Fibroblast of skin of abdomen (primary cell): ENCODE measurements at places on chromosomes 6 and 20.

GRCh38 chr6:62570372-62570771 is 284.3 kb upstream of the KHDRBS2 start:
- DNase-seq = no peak

GRCh38 chr20:56537997-56538396 is 5.0 kb downstream of the FAM209B start:
- DNase-seq = no peak

DNA sequence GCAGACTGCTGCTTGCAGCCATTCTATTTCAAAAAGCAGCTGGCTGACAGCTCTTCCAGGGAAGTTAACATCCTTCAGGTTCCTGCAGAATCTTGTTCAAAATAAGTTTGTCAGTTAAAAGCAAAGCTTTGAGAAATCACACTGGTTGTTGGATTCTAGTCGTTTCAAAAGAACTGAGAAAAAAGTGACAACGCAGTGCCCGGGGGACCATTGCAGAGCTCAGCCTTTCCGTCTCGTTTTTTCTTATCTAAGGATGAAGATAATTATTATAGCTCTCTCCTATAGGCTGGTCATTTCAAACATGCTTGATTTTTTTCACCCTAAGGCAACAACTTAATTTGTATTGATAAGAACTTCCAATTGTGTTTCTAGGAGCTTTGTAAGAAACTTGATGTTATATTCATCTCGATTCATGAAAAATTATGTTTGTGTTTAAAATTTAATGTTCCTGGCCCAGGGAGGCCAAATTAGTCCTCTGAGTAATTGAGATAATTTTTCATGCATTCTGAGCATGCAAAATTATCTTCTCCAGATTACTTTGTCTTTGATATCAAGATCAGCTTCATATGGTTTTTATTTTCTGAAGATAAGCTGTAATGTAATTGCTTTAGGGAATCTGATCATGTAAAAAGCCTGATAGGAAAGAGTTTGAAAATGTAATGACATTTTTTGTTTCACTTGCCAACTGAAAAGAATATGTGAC is 58.4 kb downstream of the SNAP25 start:
- DNase-seq = no peak

- peak; percentile 24 for DNase-seq
Measured at GRCh38 chr6:73513496-73513854, 7.4 kb downstream of the EEF1A1 start.

DNA sequence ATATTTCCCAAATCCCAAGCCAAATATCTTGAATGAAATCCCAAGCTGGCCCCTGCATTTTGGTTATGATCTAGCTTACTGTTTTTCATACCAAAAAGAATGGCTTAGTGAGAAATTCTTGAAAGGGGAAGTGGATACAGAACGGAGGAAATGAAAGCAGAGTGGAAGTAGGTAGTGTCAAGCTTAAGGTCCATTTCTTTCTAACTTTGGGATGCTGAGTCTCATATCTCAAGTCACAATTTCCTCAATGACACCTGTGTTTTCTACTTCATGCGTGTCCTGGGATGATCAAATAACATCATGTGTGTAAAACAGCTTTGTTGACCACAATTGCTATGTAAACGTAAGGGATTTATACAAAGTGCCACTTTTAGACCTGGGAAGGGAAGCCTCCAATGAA is 238.8 kb upstream of the SLC35B3 start:
- DNase-seq = no peak

DNA sequence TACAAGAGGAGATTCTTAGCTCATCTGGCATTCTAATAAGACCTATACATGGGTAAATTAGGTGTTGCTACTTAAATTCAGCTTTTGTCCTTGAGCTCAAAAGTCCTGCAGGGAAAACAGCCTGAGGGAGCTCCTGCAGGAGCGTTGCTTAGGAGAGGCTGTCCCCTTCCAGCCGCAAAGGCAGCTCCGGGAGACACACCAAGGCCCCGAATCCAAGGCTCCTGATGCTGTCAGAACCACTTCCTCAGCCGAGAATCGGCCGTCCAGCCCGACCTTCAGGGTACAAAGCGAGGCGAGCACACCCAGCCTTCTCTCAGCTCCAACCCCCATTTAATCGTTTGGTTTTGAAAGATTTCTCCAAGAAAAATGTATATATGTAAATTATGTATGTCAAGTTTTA is 87.0 kb downstream of the DACT2 start:
- DNase-seq = no peak

- peak; percentile 43 for DNase-seq
Measured at GRCh38 chr20:26218301-26218700, 521.6 kb upstream of the ZNF337 start.

- DNase-seq = no peak
Measured at GRCh38 chr6:89525786-89526562, 93.0 kb downstream of the ANKRD6 start.

DNA sequence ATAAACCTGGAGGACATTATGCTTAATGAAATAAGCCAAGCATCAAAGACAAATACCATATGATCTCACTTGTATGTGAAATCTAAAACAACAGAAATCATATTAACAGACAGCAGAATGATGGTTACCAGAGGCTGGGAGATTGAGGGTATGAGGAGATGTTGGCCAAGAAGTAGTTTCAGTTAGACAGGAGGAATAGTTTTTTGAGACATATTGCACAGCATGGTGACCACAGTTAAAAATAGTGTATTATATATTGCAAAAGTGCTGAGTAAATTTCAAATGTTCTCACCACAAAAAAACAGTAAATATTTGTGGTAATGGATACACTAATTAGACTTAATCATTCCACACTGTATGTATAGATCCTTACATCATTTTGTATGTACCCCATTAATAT is 1.8 kb downstream of the GABRR1 start:
- DNase-seq = no peak

DNA sequence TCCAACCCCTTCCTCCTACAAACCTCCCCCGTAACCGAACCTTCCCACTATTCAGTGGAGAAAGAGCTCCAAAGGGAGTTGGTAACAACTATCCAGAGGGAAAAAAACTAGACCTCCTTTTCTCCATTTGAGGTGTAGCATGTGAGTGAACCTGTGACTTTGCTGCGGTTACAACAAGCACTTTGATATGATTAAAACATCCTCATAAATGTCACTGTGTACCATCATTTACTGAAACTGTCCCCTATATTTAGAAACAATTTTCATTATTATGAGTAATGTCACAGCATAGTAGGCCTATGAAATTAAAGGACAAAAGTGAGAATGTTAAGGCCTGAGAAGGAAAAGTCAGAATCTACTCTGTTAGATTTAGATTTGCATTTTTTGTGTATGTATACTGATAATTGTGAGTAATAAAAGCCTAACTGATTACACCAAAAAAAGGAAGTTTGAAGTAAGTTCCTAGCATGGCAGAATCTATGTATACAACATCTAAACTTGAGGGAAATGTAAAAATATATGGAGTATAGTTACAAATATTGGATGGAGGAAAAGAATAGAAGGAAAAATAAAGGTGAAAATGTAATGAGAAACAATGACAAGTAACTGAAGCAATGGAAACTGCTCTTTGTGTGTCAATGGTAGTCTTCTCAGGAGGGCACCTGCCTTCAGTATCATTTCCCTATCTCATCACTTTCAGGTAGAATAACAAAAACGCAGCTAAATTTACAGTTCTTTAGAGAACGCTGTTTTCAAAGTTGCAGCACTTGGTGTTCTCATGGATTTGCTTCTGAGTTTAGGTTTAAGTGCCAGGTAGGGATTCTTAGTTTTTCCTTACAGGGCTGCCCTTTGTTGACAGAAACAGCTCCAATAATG is 145.9 kb downstream of the IMPG1 start:
- no peak for DNase-seq

GRCh38 chr6:32081168-32081990 is 27.8 kb downstream of the TNXB start:
- DNase-seq = peak; percentile 88

DNA sequence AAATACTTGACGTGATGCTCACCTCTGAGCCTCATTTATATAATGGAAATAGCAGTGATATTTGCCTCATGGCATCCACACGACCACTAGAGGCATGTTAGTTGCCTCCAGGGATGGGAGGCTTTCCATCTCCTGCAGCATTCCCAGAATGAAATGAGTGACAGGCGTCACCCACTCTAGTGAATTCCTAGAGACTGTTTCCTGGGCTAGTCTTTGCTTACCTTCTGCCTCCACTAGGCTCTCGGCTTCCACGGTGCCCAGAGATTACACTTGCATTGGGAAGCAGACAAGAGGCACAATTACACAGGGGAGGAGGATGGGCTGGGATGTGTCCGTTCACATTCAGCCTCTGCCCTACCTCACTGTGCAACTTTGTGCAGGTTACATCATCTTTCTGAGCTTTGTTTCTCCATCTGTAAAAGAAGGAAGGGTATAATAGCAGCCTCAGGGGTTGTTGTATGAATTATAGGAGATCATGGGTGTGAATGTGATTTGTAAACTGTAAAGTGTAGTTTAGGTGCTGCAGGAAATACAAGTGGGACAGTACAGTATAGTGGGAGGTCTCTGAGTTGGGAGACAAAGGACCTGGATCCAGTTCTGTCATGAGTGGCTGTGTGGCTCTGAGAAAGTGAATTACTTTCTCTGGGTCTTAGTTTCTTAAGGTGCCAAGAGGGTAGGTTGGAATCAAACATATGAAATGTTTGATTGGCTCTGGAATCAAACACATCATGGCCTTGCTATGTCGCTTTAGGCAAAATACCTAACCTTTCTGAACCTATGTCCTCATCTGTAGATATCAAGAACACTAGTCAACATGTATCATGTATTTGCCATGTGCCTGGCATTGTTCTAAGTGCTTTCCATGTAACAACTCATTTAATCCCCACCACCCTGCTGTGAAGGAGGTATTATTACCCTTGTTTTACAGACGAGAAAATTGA is 3.6 kb upstream of the VSTM2L start:
- DNase-seq = no peak

DNA sequence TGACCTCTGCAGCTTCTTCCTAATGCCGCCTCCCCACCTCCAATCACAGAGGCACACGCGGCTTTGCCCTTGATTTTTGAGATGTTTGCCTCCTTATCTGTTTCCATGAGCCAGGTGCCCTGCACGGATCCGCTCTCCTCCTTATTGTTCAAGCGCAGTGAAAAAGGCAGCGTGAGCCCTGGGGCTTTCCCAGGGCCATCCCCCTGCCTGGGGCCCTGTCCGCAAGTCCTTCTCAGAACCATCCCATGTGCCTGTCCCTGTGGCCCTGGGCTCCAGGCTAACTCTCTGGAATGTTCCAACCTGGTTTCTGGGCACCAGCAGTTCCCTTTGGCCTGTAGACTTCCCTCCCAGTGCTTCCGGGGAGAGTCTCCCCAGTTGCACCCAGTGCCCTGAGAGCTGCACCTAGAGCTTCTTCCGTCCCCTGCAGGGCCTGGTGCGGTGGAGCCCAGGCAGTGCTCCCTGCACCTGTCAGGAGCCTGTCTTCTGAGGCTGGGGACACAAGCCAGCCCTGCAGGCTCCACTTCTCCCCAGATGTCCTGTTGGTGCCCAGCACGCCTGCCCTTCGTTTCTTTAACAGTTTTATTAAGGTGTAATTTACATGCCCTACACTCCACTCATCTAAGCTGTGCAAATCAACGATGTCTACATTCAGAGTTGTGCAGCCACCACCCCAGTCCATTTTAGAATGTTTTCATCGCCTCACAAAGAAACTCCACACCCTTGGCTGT is 330.3 kb downstream of the CDH4 start:
- DNase-seq = no peak

DNA sequence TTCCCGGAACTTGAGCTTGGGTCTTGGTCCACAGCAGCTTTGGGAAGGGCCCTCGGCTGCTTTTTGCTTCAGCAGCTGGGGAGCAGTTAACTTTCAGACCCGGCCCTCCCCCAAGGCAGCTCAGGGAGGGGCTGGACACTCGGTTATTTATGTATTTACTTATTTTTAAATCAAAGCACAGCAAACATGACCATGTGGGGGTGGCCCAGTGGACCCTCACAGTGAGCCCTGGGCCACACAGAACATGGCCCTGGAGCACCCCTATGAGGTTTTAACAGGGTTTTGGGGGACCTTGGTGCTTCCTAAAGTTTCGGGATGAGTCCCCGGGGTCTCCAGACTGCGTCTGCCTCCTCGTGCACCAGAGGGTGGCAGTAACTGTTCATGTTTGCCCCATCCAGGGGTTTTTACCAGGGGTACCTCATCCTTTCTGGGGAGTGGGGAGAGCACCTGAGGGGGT is 26.6 kb upstream of the NPBWR2 start:
- no peak for DNase-seq

- no peak for DNase-seq
Measured at GRCh38 chr6:40268614-40269013, 318.6 kb downstream of the LRFN2 start.

DNA sequence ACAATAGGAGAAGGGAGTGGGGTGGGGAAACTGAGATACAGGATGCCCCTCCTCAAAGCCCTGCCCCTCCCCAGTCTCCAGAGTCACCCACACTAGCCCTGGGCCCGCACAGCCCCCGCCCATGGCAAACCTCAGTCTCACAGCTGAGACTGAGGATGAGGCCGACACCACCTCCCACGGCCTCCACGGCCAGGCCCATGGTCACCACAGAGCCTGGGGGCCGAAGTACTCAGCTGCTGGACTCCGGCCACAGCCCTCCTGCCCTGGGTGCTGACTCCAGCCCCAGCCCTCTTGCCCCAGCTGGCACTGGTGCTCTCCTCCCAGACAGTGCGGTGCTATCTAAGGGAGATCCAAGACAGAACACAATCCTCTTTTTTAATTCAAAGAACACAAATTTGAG is 176.1 kb downstream of the TTLL2 start:
- no peak for DNase-seq

GRCh38 chr20:32521780-32522525 is 63.2 kb downstream of the NOL4L start:
- peak; percentile 55 for DNase-seq

DNA sequence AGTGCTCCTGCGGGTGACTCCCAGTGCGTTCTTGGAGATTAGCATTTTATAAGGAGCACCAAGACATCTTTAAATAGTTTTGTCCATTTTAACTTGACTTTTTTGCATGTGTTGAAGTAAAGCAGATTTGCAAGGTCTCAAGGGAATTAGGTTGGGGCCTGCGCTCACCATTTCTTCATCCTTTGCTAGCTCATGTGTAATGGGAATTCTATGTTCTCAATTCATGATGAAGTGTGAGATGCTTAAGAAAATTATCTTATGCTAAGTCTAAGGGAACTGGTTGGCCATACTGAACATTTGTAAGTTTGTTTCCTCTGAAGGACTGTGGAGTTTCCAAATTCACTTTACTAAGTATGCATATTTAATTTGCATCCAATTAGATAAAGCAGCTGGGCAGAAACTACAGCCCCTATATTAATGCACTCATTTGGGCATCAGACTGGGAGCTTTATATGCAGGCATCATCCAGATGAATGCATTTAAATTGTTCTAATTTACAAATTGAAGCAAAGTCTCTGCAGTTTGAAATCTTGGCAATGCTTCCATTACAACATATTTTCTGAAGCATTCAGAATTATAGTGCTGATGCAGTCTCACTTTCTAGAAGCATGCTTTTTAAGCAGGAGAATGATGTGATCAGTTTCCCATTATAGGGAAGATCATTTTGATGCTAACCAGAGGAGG is 108.3 kb upstream of the AKAP12 start:
- DNase-seq = no peak

GRCh38 chr6:15507221-15507620 is 155.6 kb downstream of the DTNBP1 start:
- DNase-seq = no peak
